ENCODE measurements at places on chromosomes 1 and 21. TPM values are rescaled to one million over a fixed set of nuclear protein-coding genes. Genes with fewer than 3 reads are reported as not detected.

The KCNN3 gene
- 1.4 TPM for total RNA-seq

The NAV1 gene
- total RNA-seq = 29.7 TPM

The SLC9C2 gene
- total RNA-seq = not detected

The NOTCH2 gene
- 42.9 TPM for total RNA-seq

The TRIM67 gene
- total RNA-seq = not detected

The ADAM30 gene
- not detected for total RNA-seq

The BRDT gene
- total RNA-seq = not detected

The KIF21B gene
- 2.9 TPM for total RNA-seq

The GUCA2B gene
- total RNA-seq = not detected

DNA sequence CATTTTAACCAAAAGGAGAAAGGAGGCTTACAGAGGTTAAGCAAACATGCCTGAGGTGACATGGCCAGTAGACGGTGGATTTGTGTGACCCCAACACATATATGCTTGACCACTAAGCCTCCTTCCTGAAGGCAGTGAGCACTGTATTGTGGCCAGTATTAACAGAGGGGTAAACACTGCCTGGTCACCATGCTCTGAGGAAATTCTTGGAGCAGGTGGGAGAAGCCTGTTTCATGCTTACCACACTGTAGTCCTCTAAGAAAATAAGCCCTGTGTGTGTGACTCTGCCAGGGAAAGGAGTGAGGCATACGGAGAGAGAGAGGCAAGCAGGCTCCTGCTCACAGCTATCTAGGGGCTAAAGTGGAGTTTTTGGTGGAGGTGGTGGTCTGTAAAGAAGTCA, 102.7 kb downstream of the KCND3 start:
- no peak for DNase-seq

GRCh38 chr1:226487921-226488320, 60.6 kb upstream of the STUM start:
- DNase-seq = no peak

DNA sequence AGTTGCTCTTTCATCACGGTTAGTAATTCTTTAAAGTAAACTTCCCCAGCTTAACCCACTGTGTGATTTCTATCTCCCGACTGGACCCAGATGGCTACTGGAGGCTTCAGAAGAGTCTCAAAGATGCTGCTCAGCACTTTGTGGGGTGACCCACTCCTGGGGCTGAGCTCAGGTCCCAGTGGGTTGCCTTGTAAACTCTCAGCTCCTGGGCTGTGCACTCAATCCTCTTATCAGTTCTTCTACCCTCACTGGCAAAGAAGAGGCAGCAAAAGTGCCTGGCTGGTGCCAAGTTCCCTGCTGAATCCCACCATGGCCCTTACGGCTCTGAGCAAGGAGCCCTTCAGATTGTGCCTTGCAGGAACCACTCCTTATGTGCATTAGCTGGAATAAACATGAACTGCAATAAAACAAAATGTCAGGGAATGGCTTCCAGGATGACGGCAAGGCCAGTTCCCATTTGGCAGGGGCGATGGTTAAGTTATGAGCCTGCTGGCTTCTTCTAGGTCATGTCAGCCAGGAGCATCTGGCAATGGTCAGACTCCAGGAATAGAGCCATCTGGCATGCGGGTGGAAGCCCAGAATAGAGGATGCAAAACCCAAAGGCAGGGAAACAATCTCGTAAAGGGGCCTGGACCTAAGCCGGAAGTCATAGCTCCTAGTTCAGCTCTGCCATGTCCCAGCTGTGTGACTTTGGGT, 6.8 kb downstream of the MYOC start:
- DNase-seq = no peak

DNA sequence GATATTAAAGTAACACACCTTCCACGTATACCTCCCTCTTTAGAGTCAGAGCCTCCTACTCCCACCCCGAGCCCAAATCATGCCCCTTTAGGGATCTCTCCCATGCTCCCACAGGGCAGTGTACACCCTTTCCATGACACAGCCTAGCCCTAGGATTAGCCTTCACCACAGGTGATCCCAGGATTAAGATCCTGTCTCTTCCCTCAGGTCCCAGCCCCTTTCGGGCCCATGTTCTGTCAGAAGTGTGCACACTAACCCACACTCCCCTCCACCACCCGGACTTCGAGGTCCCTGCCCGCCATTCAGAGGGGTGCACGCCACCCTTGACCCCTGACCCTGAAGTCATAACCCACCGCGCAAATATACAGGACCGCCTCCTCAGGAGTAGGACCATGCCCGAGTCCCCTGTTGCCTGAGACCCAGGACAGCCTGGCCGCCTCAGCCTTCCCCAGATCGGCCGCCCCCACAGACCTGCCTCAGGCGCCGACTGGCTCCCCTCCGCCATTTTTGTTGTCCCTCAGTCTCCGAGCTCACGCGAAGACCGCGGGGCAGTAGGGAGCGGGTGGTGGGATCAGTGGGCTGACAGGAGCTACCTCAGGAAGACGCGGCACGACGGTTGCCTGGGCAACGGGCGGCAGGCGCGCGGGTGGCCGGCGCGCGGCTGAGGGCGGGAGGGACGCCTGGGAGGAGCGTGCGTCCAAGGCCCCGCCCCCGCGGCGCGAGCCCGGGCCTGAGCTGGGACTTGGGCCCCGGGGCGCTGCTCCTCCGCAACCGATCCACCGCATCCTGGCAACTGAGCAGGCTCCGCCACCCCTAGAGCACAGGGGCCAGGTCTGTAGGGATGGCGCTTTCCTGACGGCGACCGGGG, at the start of gene AGBL4:
AGBL4 (minus strand) TSS at position 663 of the 868 bp plus-strand sequence.
- no peak for DNase-seq

GRCh38 chr1:96256130-96256790, 465.3 kb upstream of the PTBP2 start:
- DNase-seq = no peak
